ENCODE measurements at places on chromosomes 7 and 10. TPM values are rescaled to one million over a fixed set of nuclear protein-coding genes. Genes with fewer than 3 reads are reported as not detected.

DNA sequence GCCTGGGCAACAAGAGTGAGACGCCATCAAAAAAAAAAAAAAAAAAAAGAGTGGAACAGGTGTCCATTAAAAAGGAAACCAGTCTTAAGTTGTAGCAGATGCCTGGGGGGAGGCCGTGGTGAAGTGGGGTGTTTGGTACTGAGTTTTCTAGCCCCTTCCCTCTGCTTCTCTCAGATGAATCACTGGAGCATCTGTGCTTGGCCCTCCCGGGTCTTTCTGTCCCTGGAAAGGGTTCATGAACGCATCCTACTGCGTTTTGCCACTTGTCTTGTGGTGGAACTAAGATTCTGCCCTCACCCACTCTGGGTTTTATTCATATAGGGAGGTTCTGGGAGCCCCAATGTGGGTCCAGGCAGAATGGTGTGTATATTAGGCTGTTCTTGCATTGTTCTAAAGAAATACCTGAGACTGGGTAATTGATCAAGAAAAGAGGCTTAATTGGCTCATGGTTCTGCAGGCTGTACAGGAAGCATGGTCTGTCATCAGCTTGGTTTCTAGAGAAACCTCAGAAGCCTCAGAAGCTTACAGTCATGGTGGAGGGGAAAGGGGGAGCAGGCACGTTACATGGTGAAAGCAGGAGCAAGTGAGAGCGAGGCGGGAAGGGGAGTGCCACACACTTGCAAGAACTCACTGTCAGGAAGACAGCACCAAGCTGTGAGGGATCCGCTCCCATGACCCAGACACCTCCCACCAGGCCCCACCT, 63.5 kb downstream of the CAMK1D start:
- H3K27ac ChIP-seq, result no peak overlapping the region
- H3K36me3 ChIP-seq, result no peaks in the 10 kb centered on the region
- H3K27me3 ChIP-seq, result no peaks in the 10 kb centered on the region
- no peak for DNase-seq
- no peak overlapping the region for H3K4me3 ChIP-seq
- H3K4me1 ChIP-seq, result peaks cover 14% of the 10 kb centered on the region

- H3K4me1 ChIP-seq, result no peaks in the 10 kb centered on the region
- DNase-seq, result no peak
- H3K4me3 ChIP-seq, result no peak overlapping the region
- H3K27ac ChIP-seq, result no peak overlapping the region
- no peaks in the 10 kb centered on the region for H3K36me3 ChIP-seq
- H3K27me3 ChIP-seq, result no peaks in the 10 kb centered on the region
Observed at GRCh38 chr7:17474724-17475344, 176.4 kb downstream of the AHR start.

DNA sequence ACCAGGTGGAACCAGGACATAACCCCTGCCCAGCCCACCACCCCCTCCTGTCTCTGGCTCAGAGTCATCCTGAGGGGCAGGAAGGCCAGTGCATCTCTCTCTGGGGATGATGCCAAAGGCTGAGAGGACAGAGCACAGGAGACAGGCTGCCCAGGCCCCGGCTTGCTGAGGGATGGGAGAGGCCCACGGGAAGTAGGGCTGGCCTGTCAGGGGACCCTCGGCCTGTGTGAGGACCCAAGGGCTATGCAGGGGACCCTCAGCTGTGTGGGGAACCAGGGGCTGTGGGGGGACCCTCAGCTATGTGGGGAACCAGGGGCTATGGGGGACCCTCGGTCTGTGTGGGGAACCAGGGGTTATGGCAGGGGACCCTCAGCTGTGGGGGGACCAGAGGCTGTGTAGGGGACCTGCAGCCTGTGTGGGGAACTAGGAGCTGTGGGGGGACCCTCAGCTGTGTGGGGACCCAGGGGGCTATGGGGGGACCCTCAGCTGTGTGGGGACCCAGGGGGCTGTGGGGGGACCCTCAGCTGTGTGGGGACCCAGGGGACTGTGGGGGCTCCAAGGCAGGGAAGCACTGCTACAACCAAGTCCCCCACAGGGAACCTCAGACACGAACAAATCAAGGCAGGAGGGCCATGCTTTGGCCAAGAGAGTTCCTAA, 27.7 kb downstream of the EBF3 start:
- no peak overlapping the region for H3K4me3 ChIP-seq
- H3K4me1 ChIP-seq, result no peaks in the 10 kb centered on the region
- no peaks in the 10 kb centered on the region for H3K27me3 ChIP-seq
- H3K27ac ChIP-seq, result no peak overlapping the region

GRCh38 chr10:99524050-99524666, 8.6 kb upstream of the NKX2-3 start:
- H3K27ac ChIP-seq, result no peak overlapping the region
- no peaks in the 10 kb centered on the region for H3K36me3 ChIP-seq
- H3K4me3 ChIP-seq, result no peak overlapping the region
- H3K27me3 ChIP-seq, result peaks cover 100% of the 10 kb centered on the region

GRCh38 chr7:66283003-66283920, 78.1 kb downstream of the TPST1 start:
- peaks cover 12% of the 10 kb centered on the region for H3K4me1 ChIP-seq
- DNase-seq, result no peak
- no peak overlapping the region for H3K27ac ChIP-seq
- no peaks in the 10 kb centered on the region for H3K36me3 ChIP-seq
- H3K4me3 ChIP-seq, result no peak overlapping the region

The ANKRD30A gene
- not detected for total RNA-seq

- no peaks in the 10 kb centered on the region for H3K36me3 ChIP-seq
- H3K27ac ChIP-seq, result no peak overlapping the region
- no peaks in the 10 kb centered on the region for H3K27me3 ChIP-seq
Observed at GRCh38 chr10:86162696-86163400, 203.7 kb downstream of the GRID1 start.

The UNCX gene
- total RNA-seq, result not detected
